ENCODE measurements at places on chromosomes 12 and 14.

GRCh38 chr14:71060825-71061455 is 153.7 kb downstream of the PCNX1 start:
- DNase-seq = no peak

DNA sequence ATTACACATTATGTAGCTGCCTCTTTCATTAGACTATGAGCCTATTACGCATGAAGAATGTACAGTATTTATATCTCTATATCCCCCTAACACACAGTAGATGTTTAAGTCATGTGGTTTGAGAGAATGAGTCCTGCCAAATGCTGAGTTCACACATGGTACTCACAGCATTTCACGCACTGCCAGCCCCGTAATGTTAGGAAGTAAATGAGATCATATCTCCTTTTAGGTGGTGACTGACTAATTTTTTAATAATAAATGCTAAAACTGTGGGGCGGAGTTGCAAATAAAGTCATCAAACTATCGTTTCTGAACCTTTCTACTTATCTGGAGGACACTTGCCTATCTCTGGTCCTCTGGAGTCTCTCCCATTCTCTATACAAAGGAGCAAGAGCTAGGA is 343.8 kb downstream of the ADAMTS20 start:
- DNase-seq = no peak

- DNase-seq = no peak
Observed at GRCh38 chr12:84641940-84642545, 270.6 kb downstream of the SLC6A15 start.

GRCh38 chr12:62834971-62835547 is 99.9 kb downstream of the PPM1H start:
- DNase-seq = no peak

DNA sequence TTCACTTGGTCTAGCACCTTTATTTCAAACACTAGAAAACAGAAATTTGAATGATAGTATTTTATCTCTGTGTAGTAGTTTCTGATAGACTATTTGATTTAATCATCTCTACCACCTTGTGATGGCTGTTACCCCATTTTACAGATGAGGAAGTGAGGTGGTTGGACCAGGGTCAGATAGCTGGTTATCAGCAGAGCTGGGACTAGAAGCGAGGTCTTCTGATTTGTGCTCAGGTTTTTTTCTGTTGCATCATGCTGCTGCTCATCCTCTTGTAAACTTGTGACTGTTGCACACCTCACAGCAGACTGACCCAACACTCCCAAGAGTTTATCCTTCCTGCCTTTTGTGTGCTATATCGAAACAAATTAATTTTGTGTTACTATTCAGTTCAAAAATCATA is 10.1 kb upstream of the MANSC4 start:
- no peak for DNase-seq

- no peak for DNase-seq
Observed at GRCh38 chr12:79690638-79691510, at the start of gene PAWR. Gene PAWR, minus strand, starts transcription at chr12:79690964. Its CDS starts 720 bp downstream, at chr12:79690244.

DNA sequence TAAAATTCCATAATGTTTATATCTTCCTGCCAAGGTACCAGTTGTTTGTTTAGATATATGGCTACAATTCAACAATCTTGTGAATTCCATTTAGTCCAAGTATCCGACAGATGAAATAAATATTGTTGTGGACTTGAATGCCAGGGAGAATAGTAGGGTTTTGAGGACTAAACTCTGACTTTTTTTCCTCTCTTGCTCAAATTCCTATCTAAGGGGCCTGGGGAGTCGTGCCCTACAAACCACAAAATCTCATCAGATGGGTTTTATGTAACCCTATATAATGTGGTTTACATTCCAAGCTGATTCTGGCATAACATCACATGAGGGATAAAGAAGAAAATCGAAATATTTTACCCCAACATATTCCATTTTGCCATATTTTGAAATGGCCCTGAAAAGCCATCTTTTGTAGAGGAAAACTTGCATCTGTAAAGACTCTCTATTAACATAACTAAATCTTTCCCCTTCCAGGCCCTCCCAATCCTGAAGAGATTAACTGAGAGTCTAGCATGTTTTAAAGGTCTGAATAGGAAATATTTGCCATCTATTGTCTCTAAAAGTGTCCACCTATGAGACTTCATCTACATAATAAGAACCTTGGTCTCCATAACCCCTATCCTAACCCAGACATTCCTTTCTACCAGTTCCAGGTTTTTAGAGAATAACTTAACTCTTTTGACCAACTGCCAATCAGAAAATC is 184.7 kb upstream of the KITLG start:
- DNase-seq = no peak

DNA sequence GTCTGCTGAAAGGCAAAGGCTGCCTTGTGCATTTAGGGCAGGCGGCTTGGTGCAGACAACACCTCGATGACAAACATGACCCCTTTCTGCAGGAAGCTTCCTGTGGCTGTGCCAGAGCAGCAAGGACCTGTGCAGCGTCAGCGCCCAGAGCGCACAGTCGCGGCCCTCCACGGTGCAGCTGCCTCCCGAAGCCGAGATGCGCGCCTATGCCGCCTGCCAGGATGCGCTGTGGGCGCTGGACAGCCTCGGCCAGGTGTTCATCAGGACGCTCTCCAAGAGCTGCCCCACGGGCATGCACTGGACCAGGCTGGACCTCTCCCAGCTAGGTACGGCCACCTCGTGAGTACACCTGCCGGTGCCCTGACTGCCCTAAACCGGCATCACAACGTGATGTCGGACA is 57.3 kb downstream of the ANKRD9 start:
- DNase-seq = no peak

- no peak for DNase-seq
Observed at GRCh38 chr12:95788637-95789036, 1.9 kb downstream of the NTN4 start.

DNA sequence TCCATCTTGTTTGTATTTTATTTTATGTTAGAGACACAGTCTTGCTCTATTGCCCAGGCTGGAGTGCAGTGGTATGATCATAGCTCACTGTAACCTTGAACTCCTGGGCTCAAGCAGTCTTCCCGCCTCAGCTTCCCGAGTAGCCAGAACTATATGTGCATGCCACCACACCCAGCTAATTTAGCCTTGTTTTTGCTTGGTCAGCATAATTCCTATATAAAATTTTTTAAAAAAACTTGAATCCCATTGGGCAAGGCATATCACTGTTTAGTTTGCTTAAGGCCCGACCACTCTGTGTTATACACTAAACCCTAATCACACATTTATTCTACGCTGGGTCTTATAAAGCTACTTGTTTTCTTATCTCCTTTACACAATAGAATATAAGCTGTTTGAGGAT is 266.4 kb downstream of the AKAP6 start:
- DNase-seq = no peak

DNA sequence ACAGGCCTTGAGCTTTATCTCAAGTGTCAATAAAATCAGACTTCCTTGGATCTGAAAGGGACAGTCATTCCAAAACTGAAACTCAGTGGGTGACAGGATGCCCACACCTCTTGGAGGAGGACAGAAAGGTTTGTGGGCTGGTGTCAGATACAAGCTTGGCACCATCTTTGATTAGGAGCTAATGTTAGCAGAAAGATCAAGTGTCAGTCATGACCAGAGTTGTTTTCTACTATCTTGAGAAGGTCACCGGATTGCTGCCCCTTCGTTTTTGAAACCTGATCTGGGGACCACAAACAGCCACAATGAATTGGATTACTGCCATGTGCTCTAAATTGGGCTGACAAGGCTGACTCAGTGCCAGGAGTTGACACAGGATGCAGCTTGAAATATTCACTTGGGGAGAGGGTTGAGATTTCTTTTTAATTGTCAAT is 88.3 kb downstream of the OTOGL start:
- no peak for DNase-seq

GRCh38 chr12:115941362-115941761 is 336.1 kb downstream of the MED13L start:
- no peak for DNase-seq

DNA sequence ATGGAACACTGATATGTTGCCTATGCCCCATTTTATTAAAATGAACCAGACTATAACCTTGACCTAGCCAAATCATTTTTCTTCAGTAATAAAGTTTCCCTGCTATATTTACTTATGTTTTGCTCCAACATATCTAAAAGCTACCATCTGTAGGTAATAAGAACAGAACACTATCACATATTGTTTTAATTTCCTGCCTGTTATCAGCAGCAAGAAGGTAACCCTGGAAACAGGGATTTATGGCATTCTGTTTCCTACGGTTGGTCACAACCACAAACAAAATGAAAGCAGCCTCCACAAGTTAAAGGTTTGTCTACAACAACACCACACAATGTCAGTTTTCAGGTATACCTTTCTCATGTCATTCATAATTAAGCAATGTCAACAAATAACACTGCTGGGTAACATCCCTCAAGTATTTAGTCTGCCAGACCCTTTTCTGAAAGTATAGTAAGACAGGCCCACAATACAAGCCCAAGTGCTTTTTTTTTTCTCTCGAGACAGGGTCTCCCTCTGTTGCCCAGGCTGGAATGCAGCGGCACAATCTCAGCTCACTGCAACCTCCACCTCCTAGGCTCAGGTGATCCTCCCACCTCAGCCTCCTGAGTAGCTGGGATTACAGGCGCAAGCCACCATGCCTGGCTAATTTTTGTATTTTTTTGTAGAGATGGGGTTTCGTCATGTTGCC is 25.5 kb downstream of the GCH1 start:
- no peak for DNase-seq

- no peak for DNase-seq
Observed at GRCh38 chr12:89800435-89800834, 91.8 kb upstream of the ATP2B1 start.

GRCh38 chr12:84912198-84913128 is at the start of gene SLC6A15:
Gene SLC6A15, minus strand, starts transcription at chr12:84912799. Its CDS starts 20,679 bp downstream, at chr12:84892120.
- DNase-seq = no peak

- no peak for DNase-seq
Observed at GRCh38 chr12:92290886-92291285, 145.2 kb upstream of the BTG1 start.

DNA sequence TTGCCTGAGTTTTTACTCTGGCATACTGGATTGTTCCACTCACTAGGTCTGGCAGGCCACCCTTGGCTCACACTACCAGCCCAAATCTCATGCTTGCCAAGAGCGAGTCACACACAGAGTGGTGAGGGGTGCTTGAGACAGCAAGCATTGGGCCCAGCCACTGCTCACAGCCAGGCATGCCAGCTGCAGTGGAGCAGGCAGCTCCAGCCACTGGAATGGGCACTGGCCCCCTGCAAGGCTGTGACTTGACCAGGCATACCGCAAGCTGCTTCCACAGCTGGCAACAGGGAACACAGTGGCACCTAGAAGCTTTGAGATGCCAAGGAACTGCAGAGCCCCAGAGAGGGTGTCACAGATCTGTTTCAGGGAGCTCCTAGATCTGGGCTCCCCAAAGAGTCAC is 488.5 kb downstream of the LRFN5 start:
- DNase-seq = no peak

- DNase-seq = no peak
Observed at GRCh38 chr14:30445852-30446251, 113.1 kb upstream of the G2E3 start.

GRCh38 chr12:55049676-55050075 is 29.9 kb downstream of the NEUROD4 start:
- DNase-seq = no peak

- DNase-seq = no peak
Observed at GRCh38 chr14:38187528-38187927, 20.2 kb upstream of the SSTR1 start.

- DNase-seq = no peak
Observed at GRCh38 chr12:102481705-102482425, 1.5 kb upstream of the IGF1 start.

DNA sequence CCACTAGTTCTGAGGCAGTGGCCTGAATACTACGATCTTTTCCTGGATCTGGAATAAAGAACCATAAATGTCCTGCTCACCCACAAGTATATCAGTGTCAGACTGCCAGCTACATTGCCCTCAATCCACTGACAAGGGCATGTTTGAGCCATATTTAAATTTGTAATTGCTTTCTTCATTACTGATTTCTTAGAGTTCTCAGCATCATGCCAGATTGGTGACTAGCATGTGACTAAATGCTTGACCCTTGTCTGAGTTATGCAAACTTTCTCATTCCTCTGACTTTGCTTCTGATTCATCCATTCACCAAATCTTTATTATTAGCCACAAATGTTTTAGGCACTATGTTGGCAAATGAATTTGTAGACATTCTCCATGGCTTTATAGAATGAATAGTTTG is 143.6 kb upstream of the SLC16A7 start:
- no peak for DNase-seq

DNA sequence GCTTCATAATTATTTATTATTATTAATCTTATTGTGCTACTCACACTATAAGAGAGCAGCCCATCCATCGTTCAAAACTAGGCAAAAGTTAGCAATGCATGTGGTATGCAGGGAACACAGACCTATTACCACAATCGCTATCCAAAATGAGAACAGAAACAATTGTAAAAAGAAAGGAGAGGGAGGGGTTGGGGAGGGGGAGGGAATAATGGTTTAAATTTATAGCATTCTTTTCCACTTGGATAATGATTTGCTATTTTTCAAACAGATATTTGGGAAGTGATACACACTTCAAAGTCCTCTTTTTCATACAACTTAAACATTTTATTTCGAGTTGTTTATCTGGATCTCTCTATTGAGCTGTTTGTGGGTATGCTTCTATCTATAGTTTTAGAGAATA is 248.6 kb upstream of the SOX5 start:
- no peak for DNase-seq

DNA sequence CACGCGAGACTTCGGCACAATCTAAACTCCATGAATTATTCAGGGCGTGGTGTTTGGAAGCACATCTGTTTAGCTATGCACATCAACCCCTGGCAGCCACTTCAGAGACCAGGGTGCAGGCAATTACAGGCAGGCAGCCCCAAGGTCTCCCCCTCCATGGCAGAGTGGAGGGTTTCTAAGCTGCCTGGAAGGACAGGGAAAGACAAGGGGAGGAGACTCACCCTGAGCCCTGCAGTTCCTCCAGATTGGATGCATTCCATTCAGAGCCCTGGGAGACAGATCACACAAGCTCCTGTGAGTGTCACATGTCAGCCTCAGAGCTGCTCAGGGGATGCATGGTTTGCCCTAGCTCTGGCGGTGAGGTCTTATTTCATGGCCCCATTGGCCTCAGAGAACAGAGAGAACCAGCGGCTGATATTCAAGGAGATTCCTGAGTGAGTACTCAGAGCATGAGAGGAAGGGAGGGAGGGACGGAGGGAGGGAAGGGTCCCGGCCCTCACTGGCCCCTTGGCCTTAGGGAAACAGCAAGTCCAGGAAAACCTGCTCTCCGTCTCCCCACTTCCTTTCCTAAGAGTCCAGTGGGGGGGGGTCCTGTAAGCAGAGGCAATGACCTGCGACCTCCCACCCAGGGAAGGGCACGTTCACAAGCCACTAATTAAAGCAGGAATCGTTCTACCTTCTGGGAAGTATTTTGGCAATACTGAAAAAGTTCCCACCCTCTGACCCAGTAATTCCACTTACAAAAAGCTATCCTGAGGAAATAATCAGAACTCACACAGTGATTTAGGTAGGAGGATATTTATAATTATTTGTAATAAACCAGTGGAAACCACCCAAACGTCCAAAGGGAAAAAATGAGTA is 55.1 kb downstream of the SSH1 start:
- no peak for DNase-seq

All from effector memory CD8-positive, alpha-beta T cell (primary cell).